Trophoblast cell (in vitro differentiated cells and primary cell): ENCODE measurements at places on chromosomes 13 and 19.

DNA sequence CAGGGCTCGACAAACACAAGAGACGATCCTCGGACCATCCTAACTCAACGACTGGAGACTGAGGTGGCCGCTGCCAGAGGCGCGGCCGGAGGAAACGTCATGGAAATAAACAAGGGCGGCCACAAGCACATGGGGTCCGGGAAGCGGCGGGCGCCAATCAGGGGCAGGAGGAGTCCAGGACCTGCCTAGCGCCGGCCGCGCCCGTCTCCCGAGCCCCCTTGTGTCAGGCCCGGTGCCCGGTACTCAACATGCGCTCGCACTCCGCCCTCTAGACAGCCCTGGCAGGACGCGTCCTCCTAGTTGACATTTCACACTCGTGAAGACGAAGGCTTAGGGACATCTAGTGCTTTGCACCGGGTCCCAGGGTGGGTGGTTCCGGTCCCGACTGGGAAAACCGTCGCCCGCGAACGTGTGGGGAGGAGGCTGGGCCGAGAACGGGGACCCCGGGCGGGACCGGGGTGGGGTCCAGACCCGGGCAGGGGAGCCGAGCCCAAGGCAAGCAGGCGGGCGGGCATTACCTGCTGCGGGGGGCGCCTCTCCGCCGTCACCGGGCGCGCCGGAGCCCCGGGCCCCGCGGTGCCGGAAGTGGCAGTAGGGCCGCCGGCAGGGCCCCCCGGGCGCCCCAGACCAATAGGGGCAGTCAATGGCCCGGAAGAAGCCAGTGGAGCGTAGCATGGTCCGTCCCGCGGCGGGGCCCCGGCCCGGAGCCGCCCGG, 442 bp downstream of the REXO1 start:
- no peak for DNase-seq

DNA sequence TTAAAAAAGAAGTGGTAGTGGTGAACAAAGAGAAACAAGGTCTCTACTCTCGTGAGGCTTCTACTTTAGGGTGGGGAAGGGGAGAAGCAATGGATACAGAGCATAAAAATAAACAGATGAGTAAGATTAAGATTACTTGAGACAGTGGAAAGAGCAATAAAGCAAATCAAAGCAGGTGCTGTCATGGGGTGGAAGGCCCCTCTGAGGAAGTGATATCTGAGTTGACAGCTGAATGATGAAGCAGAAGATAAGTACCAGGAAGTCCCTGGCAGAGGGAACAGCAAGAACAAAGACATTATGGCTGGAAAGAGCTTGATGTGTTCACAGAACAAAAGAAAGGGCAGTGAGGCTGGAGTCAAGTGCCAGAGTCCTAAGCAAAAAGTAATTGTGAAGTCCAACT, 221.8 kb downstream of the ENOX1 start:
- no peak for DNase-seq

- peak; percentile 85 for DNase-seq
These were observed 22.0 kb downstream of the CEACAM16 start for GRCh38 chr19:44720945-44721344.

GRCh38 chr19:12949363-12950283, 4.0 kb downstream of the RAD23A start:
- DNase-seq, result no peak
